Esophagus mucosa (tissue), 1 donor: ENCODE measurements at places on chromosomes 1 and 21.

GRCh38 chr1:92274939-92275338 is 23.8 kb downstream of the GLMN start:
- no peak for ATAC-seq

GRCh38 chr1:222455188-222455879 is 92.6 kb downstream of the HHIPL2 start:
- ATAC-seq: peak; percentile 92

DNA sequence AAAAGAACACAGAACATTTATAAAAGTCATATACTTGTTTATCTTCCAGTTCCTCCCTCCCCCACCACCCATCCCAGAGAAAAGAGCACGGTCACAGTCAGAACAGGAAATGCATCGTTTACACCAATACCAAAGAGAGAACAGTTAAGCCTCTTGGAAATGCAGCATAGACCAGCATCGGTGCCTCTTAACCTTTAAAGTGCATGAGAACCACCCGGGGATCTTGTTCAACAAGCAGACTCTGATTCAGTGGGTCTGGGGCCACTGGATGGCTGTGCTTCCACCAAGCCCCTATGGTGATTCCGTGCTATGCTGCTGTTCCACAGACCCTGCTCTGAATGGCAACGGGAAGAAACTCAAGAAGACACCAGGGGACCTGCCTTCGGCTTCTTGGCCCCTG is 19.2 kb downstream of the FAM89A start:
- peak; percentile 57 for ATAC-seq

- peak; percentile 68 for ATAC-seq
Measured at GRCh38 chr1:18396247-18396980, 84.3 kb upstream of the KLHDC7A start.

GRCh38 chr1:75053207-75053606 is 81.0 kb upstream of the LHX8 start:
- no peak for ATAC-seq

DNA sequence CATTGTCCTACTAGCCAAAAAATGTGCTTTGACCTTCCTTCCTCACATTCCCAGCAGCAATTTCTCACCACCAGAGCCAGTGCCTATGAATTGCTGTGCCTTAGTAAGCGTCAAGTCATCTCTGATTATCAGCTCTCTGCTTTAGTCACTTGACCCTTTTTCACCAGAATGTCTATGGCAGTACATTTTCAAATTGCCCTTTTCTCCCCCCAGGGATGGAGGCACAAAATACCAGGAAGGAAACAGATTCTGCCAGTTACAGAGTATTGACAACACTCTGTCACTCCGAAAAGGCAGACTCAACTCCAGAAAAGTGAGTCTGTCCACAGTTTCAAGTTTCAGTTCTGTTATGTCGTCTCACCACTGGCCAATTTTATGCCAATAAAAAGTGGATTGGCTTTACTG is 167.4 kb downstream of the TNFSF18 start:
- no peak for ATAC-seq
